Activated naive CD4-positive, alpha-beta T cell treated with Interleukin-2 at 50 U/mL for 16 hours (primary cell): ENCODE measurements at places on chromosomes 6 and 20.

DNA sequence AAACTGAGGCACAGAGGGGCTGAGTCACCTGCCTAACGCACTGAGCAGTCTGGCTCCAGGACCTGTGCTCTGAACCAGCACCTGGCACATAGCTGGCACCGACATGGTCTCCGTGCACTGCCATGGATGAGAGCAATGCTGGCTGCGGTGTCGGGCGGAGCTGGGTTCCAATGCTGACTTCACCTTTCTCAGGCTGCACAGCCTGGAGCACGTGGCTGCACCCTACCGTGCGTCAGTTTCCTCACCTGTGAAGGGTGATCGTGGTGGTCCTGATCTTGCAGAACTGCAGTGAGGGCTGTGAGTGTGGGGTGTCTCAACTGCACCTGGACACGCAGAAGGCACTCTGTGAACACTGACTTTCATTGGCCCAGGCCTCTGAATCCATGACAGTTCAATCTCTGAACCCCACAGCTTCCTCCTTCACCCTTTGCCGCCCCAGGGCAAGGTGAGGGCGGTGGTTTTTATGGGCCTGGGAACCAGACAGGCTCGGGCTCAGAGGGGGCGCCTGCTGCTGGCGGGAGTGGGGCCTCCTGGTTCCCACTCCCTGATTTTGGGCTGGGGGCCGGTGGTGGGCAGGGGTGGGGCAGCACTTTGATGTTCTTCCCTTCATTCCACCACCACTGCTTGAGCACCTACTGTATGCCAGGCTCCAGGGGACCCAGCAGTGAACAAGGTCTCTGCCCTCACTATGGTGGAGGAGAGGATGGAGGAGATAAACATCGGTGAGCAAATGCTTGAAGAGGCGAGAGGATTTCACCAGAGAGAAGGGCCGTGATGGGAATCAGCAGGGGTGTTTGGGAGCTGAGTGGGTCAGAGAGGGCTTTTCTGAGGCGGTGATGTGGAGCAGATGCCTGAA, 102.9 kb downstream of the CEBPB start:
- no peak for DNase-seq

- no peak for DNase-seq
Measured at GRCh38 chr6:67952948-67953347, 682.1 kb upstream of the ADGRB3 start.

- no peak for DNase-seq
Measured at GRCh38 chr6:153624528-153624927, 414.5 kb upstream of the OPRM1 start.

GRCh38 chr6:155889410-155889809, 433.8 kb upstream of the NOX3 start:
- DNase-seq = no peak

DNA sequence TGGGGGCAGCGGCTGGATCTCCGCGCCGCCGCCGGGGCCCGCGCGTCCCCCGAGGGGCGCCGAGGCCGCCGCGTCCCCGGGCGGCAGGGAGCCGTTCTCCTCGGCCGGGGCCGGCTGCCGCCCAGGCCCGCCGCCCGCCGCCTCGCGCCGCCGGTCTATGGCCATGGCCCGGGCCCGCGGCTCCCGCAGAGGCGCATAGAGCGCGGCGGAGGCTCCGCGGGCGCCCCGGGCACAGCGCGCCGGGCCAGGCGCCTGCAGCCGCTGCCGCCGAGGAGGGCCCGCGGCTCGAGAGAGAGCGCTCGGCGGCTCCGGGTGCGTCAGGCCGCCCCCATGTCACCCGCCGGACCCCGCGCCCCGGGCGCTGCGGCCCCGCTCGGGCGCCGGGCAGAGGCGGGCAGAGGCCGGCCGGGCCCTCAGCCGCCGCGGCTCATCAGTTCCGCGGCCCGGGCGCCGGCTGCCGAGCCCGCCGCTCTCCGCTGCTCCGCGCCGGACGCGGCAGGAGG, 404 bp downstream of the SLC22A23 start:
- DNase-seq = no peak

DNA sequence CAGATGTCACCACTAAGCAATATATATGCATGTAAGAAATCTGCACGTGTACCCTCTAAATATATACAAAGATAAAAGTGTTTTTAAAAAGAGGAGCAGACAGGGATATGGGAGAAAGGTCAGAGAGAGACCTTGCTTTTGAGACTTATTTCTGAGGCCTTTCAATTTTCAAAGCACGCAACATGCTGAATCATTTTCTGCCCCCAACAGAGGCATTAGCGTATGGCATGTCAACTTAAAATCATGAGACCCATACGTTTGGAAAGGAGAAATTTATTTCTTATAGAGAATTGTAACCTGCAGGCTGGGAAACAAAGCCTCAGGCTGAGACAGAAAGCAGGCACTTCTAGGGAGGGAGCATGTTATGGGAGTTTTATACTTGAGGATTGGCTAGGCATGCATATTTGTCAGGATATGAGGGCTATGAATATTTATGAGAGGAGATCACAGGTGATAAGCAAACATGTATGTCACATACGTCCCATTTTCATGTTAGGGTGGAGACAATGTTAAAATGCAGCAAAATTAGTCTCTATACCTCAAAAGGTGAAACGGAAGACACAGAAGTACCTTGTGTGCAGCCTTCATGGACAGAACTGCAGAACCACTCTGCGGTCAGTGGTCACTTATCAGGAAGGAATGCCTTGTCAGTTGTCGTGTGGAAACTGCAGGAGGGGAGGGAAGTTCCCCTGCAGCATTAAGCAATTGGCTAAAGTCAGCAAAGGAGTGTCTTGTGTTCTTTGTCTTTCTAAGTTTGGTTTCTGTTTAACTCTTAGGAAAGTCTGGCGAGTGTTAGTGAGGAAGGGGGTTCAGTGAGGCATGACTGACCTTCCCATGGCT, 6.3 kb upstream of the GABRR2 start:
- DNase-seq = no peak

GRCh38 chr6:75167325-75167724, 38.5 kb downstream of the COL12A1 start:
- DNase-seq = no peak

- no peak for DNase-seq
Measured at GRCh38 chr6:98041921-98042320, 758.9 kb upstream of the MMS22L start.

DNA sequence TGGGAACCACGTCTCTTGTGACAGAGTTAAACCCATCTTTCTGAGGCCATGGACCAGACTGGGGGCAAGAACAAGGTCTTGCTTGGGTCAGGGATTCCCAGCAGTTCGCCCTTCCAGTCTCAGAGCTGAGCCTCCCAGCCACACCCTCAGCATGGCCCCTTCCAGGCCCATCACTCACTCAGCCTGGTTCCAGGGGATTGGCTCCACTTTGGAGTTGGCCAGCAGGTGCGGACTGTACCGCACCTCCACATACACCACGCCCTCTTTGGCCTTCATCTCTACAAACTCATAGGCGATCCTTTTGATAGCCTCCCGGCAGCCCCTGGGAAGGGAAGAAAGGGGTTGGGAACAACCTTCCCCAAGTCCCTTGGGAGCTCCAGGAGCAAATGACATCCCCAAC, 25.2 kb downstream of the ADA start:
- no peak for DNase-seq

DNA sequence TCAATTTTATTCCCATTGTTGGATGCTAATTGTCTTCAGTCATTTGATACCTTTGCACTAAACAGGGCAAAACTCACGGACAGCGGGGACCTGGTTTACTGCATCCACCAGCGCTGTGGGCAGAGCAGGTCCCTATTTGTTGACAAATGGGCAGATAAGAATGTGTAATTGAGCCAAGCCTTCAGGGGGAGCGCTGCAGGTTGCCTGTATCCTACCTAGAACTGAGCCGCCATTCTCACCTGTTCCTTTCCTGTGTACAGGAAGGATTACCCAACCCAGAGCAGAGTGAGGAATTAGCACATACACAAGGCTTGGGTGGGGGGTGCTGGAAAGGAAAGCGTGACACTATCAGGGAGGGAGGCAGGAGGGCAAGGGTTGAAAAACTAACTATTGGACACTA, 89.1 kb upstream of the FOXA2 start:
- DNase-seq = no peak

GRCh38 chr20:56487216-56487615, 18.8 kb downstream of the RTF2 start:
- DNase-seq = no peak

GRCh38 chr20:21323640-21324039, 20.5 kb downstream of the XRN2 start:
- DNase-seq = no peak

DNA sequence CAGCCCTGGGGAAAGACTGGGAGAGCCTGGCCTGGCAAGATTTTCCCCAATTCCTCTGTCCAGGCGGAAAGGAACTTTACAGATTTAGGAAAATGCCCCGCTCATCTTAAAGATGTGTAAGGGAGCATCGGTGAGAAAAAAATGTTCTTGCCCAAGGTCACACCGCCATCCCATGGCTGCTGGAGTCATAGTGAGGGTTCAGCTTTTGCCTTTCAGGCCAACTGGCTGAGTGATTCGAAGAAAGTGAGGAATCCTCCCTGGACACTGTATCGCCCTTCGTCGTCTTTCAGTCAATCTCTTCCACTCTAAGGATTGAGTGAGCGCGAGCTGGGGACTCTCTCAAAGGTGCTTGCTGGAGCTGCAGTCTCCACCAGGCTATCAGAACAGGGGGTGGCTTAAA, 1.4 kb downstream of the WFDC2 start:
- DNase-seq = no peak

DNA sequence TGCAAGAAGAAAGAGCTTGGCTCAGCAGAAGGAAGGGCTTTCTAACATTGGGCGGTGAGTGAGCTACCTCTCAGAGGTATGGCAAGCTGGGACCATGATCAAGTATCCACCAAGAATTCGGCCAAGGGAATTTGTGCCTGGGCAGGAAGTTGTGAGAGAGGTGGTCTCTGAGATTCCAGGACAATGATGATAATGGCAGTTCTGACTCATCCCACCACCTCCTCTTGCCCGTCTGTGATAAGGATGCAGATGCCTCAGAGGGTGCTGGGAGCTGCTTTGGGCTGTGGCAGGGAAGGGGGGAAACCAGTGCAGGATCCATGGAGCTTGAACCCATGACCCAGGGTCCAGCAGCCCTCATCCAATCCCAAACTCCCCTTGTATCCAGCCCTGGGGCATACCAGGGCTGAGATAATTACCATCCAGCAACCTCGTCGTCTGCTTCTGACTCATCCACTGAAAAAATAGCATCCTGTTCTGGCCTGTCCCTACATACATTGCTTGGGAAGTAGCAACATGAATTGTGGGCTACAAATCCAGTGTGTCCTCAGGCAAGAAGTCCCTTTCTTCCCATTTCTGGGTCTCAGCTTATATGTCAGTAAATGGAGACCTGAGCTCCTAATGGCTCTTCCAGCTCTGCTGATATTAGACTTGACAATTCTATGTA, 5.9 kb downstream of the TGM6 start:
- no peak for DNase-seq

GRCh38 chr6:134870677-134871498, 79.0 kb downstream of the ALDH8A1 start:
- no peak for DNase-seq

DNA sequence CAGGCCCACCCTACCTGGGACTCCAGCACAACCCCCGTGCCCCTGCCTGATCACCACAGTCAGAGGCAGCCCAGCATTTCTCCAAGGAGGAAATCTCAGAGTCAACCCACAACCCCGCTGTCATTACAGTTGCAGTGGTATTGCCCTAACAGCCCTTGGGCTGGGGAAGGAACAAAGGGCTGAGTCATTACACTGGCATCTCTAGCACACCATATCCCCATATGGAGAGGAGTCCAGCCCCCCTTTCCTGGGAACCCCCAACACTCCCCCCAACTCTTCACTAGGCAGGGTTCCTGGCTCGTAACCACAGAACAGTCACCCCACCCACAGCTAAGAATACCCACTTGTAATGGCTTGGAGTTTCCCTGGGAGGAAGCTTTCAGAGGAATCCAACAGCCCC, 149.4 kb upstream of the OGFRL1 start:
- DNase-seq = no peak

- DNase-seq = no peak
Measured at GRCh38 chr6:56806368-56806767, 148.5 kb upstream of the BEND6 start.

DNA sequence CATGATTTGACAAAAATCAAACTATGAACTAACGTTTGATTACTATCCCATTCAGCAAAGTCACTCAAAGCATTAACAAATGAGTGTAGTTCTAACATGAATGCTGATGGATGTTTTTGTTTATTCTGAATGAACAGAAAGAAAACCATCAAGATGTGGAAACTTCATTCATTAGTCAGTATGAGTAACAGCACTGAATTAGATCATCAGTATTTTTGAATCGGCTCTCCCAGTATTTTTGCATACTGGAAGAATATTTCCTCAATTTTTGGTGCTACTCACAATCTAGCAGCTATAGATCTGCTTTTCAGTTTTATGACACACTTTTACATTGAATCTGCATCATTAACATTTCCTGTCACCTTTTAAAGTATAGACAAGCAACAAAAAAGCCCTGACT, 63.8 kb upstream of the CD83 start:
- DNase-seq = no peak

DNA sequence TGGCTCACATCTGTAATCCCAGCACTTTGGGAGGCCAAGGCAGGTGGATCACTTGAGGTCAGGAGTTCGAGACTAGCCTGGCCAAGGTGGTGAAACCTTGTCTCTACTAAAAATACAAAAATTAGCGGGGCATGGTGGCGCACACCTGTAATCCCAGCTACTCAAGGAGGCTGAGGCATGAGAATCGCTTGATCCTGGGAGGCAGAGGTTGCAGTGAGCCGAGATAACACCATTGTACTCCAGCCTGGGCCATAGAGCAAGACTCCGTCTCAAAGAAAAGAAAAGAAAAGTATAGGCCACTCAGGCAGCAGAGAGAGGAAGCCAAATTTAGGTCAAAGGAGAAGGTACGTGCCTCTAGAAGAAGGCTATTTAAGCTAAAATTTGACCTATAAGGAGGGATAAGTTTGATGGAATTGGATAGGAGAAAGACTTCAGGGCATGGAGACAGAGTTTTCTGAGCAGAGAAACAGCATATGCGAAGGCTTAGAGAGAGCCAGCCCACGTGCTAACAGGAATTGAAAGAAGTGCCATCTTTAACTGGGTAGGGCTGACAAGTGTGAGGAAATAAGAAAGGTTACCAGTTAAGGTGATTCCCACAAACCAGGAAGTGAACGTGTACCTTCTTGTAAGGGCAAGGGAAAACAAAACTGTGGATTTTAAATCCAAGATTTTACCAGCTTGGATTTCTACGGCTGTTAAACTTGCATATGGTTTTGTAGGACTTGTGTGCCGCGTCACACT, 113.8 kb downstream of the IPCEF1 start:
- no peak for DNase-seq

- DNase-seq = no peak
Measured at GRCh38 chr6:13012977-13013680, 296.6 kb downstream of the PHACTR1 start.

- no peak for DNase-seq
Measured at GRCh38 chr20:19690462-19690861, 67.6 kb upstream of the RIN2 start.

GRCh38 chr6:82441047-82441855, 77.6 kb downstream of the TPBG start:
- no peak for DNase-seq

GRCh38 chr6:28368522-28368921, 18.8 kb downstream of the ZKSCAN3 start:
- no peak for DNase-seq
